ENCODE measurements at places on chromosomes 12 and 14. TPM values are rescaled to one million over a fixed set of nuclear protein-coding genes. Genes with fewer than 3 reads are reported as not detected.

GRCh38 chr14:20707622-20708021 lies 19.1 kb downstream of the ANG start:
- peak; percentile 86 for DNase-seq

The IRF2BPL gene
- 88.2 TPM for polyA plus RNA-seq

The ANKRD13A gene
- 25.5 TPM for polyA plus RNA-seq

The BICDL1 gene
- 4.7 TPM for polyA plus RNA-seq

All from cardiac muscle cell (in vitro differentiated cells and primary cell).